ENCODE measurements at places on chromosomes 5 and 9.

- no peak for DNase-seq
Measured at GRCh38 chr5:132459983-132460838, 30.4 kb downstream of the IRF1 start.

GRCh38 chr5:77770293-77771005 lies 5.7 kb downstream of the TBCA start:
- DNase-seq = no peak

- no peak for DNase-seq
Measured at GRCh38 chr5:77550406-77550805, 58.3 kb upstream of the WDR41 start.

DNA sequence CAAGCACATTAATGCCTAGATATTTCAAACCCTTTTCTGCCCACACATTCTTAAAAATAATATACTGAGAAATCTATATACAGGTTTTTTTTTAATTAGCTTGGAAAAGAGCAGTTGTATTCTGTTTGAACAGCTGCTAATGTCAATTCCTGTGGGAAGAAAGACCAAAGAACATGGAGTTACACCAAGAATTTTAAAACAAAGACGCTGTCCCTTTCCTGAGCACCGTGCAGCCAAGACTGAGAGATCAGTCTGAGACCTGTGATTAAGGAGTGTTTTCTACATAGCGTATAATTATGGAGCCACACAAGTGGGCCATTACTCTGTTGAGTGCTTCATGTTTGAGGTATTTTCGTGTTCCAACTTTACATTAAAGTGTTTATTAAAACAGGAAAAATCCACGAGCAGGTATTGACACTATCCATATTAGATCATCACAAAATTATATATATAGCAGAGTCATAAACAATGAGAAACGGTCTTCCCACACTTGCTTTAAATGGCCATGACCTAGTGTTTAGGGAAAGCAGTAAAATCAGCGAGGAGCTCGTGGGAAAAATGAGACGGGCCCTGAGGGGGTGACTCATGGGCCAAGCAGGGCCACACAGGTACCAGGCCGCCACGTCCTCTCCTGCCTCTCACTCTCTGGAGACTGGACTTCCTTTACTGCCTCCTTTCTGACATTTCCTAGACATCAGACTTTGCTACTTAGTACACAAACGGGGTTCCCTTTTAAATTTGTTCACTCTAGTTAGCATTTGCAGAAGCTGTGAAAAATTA lies 153.1 kb upstream of the OTULINL start:
- no peak for DNase-seq

GRCh38 chr9:93523518-93524144 lies 52.8 kb upstream of the PHF2 start:
- no peak for DNase-seq

DNA sequence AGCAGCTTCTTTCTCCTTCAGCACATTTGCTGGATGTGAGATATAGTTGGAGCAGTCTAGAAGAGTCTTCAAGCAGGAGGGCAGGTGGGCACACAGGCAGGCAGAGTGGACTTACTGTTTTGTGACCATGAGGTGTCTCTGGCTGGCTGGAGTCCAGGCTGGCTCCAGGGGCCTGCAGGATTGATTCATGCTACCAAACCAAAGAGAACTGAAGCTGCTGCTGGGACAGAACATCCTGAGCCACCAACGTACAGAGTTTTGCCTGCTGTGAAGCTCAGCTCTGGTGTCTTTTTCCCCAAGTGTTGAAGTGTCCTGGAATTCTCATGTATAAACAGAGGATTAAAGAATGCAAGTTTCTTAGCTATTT lies 45.7 kb downstream of the CYSTM1 start:
- no peak for DNase-seq

GRCh38 chr5:45189481-45189880 lies 380.7 kb downstream of the MRPS30 start:
- DNase-seq = no peak

- DNase-seq = no peak
Measured at GRCh38 chr5:140142856-140143255, 17.1 kb downstream of the IGIP start.

DNA sequence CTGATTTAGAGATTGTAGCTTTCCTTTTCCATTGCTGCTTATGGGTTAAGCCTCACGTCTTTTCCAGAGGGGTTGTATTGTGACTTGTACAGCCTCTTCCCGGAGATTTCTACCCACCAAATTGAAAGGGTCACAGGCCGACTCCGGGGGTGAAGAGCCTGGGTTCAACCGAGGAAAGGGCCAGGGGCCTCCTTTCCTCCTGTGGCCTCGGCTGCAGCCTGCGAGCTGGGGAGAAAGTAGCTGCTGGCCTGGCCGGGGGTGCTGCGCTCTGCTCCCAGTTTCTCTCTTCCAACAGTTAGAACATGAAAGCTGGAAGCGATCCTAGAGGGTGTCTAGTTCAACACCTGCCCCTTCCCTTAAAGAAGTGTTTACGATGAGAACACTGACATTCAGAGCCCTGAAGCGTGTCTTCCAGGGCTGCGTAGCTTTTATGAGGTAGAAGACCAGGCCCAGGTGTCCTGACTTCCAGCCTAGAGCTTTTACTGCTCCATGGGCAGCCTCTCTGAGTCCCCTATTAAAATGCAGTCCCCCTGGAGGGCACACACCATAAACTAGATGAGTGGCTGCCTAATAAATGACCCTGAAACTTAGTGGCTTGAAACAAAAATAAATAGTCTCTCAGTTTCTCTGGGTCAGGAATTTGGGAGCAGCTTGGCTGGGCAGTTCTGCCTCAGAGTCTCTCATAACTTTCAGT lies 56.9 kb downstream of the ACER2 start:
- no peak for DNase-seq

DNA sequence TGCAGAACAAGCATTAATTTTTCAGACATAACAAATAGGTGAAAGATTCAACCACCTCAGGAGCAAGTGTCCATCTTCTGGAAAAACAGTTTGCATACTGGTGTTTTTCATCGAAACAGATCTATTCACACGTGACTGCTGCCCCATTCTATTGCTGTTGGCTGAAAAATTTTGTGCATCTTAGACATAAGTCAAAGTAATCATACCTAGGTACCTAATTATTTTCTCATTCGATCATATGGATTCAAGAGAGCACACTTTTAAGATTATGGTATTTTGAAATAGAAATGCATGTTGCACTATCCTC lies 72.9 kb upstream of the CDH6 start:
- no peak for DNase-seq

- no peak for DNase-seq
Measured at GRCh38 chr5:19927170-19927569, 60.8 kb downstream of the CDH18 start.

DNA sequence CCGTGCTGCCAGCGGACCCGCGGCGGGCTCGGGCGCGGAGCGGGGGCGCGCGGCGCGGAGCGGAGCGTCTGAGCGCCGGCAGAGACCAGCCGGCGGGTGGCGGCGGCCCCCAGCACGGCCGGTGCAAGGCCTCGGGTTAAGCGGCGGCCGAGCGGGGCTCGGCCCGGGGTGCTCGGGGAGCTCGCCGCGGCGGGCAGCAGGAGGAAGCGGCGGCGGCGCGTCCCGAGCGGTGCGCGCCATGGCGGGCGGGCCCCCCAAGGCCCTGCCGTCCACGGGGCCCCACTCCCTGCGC lies 150 bp downstream of the SNX30 start:
- no peak for DNase-seq

All from CD4-positive, alpha-beta T cell treated with Interleukin-10 for 1 hour (primary cell).